CD4-positive, alpha-beta T cell treated with Interleukin-15 for 4 hours (primary cell): ENCODE measurements at places on chromosomes 11 and 22.
A peak's percentile ranks its signal among the peaks of the same experiment; 100 is the strongest.

GRCh38 chr22:49334976-49335375 lies 492.7 kb downstream of the BRD1 start:
- DNase-seq: no peak

DNA sequence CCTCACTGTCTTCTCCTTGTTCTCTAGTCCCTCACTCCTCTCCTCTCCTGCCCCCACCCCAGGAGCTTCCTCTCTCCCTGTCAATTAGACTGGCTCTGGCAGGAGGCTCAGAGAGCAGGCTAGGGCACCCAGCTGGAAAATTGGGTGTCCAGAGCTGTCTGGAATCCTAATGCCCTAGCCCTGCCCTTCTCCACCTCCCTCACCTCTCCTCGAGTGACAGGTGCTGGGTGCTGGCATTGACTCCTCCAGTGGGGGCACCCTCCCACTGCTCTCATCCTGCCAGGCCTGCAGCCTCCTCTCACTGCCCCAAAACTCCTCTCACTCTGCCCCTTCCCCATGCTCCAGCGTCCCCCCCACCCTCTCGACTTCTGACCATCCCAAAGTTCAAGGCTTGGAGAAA lies 68.9 kb downstream of the CYTH4 start:
- DNase-seq: no peak

DNA sequence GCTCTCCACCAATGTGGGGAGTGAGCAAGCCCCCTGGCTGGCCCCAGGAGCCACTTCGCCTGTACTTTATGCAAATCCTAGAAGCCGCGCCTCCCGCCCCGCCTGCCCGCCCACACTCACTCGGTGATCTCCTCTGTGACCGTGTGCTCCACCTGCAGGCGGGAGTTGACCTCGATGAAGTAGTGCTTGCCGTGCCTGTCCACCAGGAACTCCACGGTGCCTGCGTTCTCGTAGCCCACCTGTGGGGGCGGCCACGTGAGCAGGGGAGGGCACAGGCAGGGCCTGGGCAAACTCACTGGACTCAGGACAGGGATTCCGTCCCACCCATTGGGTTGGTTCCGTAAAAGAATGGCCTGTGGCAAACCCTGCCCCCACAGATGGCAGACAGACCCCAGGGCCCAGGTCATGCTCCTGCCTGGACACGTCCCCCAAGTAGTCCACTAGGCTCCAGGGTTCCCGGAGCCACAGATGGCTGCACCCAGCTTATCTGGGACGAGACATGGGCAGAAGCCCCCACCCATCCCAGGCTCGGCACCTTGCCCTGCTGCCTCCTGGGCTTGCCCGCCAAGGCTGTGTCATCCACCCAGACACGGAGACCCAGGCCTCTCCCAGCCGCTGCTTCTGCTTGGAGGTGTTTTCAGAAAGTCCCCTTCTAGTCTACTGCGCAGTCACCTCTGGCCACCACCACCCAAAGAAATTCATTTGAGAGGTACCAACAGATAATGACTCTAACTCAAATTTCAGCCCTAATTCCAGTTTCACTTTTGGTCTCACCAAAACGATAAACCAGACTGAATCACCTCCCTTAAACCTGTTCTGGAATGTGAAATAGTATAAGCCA lies 12.1 kb downstream of the LRFN4 start:
- peak; percentile 69 for DNase-seq

GRCh38 chr11:65148657-65149056 lies 14.3 kb upstream of the SYVN1 start:
- no peak for DNase-seq

DNA sequence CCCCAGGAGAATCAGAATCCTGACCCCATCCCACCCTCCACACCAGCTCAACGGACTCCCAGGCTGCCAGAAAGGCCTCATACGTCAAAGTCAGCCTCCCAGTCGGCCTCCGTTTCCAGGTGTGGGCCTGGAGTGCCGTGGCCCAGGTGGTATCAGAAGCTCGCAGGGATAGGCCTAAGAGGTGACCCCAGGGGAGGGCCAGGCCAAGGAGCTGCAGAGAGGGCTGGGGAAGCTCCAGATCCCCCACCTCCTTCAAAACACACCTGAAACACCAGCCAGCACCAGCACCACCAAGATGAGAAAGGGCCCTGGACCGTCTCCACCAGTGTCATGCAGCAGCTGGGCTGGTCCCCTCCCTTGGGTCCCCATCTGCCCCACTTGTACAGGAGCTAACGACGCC lies 20.3 kb downstream of the ASCL2 start:
- DNase-seq: no peak

- DNase-seq: peak; percentile 91
Observed at GRCh38 chr22:26642465-26643417, 14.6 kb upstream of the MIAT start.

- DNase-seq: no peak
Observed at GRCh38 chr11:126990716-126991480, 9.7 kb downstream of the KIRREL3 start.

- no peak for DNase-seq
Observed at GRCh38 chr11:102611291-102611690, 13.8 kb downstream of the MMP20 start.

DNA sequence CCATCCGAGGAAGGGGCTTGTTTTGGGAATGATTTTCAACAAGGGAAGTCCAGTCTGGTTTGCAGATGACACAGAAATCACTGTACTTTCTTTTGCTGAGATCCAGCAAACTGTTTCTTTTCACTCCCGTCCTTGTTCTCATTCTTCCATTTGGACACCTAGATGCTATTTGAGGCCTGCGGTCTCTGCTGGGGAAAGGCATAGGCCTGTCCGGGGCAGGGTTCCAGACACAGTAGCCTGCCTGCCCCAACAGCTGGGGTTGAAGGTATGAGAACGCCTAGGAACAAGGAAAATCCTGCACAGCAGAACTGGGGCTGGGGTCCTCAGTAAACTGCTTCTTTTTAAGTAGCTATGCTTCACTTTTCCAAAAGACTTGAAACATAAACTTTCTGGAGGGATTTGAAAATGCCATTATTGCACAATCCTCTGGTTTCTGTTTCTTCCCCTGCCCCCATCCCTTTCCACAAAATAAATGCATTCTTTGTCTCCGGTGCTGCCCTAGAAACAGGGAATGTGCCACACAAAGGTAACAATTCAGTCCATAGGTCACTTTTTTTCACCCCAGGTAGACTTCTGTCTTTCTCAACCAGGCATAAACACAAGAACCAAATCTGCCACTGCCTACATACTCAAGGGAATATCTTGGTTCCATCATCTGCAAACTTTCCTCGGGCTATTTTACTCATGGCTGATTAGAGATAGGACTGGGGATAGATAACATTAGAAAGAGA lies 174.8 kb upstream of the MTMR2 start:
- DNase-seq: no peak

- no peak for DNase-seq
Observed at GRCh38 chr11:26782220-26782965, 60.5 kb upstream of the SLC5A12 start.

GRCh38 chr11:61787928-61788491 lies 4.4 kb downstream of the TMEM258 start:
- DNase-seq: peak; percentile 7

DNA sequence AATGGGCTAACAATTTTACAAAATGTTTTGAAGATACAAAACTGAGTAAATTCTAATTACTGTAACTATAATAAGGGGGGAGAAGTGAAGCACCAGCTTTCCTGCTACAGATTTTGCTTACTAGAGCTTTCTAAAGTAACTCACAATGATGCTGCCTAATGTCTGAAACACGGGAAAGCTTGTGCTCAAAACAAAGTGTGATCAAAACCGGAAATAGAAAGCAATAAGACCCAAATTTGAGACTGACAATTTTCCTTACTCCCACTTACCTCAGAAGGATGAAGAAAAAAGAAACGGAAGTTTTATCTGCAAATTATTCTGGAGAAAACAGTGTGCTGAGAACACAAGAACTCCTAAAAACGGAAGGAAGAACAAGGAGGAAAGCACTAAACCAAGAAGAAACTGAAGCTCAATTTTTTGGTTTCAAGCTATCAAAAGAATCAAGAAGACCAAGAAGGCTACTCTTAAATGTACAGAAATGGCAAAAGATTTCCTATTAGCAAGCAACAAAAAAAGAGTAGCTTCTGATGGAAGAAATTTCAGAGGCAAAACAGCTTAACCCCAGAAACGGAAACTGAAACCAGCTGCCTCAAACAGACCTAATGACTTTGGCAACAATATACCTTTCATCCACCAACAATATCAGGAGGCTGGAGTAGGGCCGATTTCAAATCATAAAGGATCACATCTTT lies 33.4 kb downstream of the AMBRA1 start:
- peak; percentile 40 for DNase-seq

DNA sequence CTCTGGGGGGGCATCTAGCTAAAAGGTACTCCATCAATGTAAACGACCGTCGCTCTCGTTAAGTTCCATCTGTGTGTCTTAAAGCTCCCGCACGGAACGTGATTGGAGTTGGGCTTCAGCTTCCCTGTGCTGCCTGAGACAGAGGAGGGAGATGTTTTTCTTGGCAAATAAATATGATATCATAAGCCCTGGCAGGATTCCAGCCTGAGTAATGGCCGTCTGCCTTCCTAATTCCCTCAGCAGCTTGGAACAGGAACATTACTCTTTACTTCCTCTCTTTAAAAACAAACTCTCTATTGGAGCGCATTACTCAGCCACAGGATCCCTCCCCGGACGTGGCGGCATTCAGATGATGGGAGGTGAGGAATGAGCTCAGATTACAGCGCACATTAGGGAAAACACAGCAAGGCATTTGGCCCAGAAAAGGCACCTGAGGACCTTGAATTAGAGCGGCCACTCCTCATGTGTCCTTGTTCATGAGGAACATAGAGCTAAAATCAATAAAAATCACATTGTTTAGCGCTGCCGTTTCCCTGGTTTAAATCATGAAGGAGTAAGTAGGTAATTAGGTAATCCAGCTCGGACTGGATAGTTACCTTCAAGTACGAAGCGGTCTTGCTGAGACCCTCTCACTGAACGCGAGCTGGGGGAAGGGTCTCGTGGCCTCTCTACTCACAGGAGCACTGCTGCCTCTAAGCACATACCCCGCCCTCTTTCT lies 230.4 kb downstream of the ST3GAL4 start:
- DNase-seq: no peak

- no peak for DNase-seq
Observed at GRCh38 chr11:46978005-46978491, 41.5 kb downstream of the CSTPP1 start.

- DNase-seq: no peak
Observed at GRCh38 chr11:64571050-64571409, 20.0 kb upstream of the SLC22A12 start.

DNA sequence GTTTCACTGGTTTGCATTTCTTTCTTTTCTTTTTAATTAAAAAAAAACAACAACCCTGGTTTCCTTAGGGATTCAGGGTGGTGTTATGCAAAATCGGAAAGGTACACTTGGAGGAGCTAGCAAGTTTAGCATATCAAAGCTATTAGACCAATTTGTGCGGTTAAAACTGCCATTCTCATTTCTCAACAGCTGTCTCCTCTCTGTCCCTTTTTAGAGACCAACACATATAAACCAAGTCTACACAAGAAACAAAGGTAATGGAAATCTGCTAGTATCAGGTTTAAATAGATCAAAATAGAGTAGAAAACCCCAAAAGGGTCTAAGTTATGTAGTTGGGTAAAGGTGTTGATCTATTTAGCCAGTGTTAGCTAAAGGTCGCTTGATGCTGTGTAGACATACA lies 1.7 kb upstream of the SESN3 start:
- no peak for DNase-seq

DNA sequence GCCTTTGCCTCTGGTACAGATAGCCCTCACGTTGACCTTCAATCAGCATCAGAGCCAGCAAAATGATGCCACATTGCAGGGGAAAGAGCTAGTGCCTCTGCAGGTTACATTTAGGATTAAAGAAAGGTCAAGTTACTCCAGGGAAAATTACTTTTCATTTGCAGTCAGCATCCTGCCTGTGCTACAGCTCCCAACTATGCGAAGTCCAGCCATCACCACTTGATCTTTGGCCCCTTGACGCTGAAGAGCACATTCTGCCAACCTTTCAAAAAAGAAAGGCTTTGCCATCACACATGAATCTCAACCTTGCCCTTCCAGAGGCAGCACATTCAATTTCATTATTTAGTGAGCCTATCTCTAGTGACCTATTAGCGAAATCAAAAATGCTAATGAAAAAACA lies 11.3 kb downstream of the FJX1 start:
- no peak for DNase-seq

- DNase-seq: no peak
Observed at GRCh38 chr11:130601141-130601540, 152.7 kb downstream of the ADAMTS15 start.

DNA sequence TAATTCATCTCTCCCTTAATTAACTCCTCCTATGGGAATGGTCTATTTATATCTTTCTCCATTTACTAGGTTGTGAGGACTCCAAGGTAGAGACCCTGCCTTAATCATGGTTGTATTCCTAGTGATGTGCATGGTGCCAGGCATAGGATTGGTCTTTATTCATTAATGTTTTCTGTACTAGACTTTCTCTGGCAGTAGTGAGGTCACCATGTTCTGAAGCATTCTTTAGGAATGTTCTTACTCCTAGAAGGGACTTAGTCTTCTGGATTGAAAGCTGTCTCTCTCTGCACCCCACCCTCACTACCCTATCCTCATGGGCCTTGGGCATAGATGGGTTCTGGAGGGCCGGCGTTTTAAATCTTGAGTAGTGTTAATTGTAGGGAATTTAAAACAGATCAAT lies 10.6 kb upstream of the INSC start:
- DNase-seq: no peak

- no peak for DNase-seq
Observed at GRCh38 chr11:56750190-56750589, 1.7 kb upstream of the OR9G4 start.

DNA sequence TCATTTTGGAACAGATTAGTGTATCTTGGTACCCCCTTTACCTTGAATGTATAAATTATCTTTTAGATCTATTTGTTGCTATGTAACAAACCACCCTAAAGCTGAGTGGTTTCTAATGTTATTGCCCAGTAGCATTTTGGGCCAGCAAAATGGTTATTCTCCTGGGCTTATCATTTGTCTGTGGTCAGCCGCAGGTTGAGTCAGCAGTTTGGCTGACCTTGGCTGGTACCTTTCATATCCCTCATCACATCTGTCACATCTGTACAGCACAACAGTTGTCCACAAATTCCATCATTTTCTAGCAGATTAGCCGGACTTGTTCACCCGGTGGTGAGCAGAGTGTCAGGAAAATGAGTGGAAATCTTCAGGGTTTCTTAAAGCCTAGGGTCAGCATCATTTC lies 588.5 kb upstream of the ARHGAP42 start:
- no peak for DNase-seq

GRCh38 chr11:96199563-96200025 lies 143.4 kb downstream of the MAML2 start:
- peak; percentile 79 for DNase-seq
